ENCODE measurements at places on chromosomes 6 and 20.

DNA sequence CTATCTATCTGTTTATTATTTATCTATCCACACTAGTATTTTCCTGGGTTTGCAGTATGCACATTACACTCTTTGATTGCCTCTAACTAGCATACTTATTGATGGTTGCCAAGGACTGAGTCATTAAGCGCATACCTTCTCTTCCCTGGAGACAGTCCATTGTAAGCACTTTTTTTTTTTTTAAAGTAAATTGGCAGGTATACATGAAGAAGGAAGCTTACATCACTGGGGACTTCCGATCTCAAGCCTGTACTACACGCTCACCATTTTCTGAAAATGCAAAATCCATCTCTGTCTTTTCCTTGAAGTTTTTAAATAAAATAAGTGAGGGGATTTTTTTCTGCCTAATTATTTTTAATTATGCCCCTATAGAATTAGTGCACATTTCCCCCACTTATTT is 63.5 kb downstream of the HMGN3 start:
- DNase-seq, result no peak

DNA sequence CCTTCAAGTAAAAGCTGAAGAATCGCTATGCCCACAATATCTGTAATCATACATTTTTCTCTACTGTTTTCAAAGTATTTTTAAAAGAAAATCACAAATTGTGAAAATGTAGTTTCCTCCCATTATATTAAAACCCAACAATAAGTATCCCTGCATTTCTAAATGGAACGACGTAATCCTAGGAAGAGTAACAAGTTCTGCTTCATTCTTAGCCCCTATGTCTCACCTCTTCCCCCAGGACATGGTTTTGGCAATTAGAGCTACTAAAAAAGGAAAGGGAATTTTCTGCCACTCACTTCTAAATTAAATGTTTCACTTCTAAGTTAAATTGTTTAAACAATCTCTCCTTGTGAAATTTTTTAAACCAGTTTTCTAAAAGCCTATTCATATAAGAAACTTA is 47.4 kb downstream of the TBPL1 start:
- no peak for DNase-seq

GRCh38 chr6:98777762-98778161 is 56.6 kb upstream of the POU3F2 start:
- DNase-seq, result no peak

DNA sequence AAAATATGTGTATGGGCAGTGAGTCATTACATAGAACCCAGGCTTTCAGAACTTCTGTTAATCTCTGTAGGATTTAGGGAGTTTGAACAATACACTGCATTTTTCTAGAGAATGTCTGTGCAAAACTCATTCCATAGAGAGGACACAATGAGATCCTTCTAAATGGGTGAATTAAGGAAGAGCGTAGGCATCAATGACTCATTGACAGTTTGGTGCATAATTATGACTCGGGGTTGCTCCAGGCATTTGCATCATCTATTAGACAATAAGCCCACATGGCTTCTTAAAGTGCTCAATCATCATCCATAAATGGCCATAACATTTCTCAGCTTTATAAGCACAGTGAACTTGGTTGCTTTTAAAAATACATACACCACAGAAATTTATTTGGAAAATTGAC is 625.5 kb downstream of the CDH26 start:
- no peak for DNase-seq

- no peak for DNase-seq
Measured at GRCh38 chr20:31717478-31718201, 5.0 kb downstream of the BCL2L1 start.

DNA sequence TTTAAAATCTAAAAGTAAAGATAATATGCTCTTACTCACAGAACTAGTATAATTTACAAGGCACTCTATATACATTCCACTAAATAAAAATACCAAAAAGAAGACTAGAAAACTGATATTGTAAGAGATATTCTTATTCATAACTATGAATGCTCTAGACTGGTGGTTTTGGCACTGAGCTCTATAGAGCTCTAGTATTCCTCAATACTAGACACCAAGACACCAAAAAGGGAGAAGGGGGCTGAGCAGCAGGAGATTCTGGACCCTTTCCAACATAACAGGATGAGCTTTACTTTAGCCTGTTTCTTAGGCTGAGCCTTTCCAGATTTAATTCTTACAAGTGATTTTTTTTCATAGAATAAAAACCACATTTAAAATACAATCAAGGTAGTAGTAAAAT is 173.6 kb downstream of the COL21A1 start:
- no peak for DNase-seq

DNA sequence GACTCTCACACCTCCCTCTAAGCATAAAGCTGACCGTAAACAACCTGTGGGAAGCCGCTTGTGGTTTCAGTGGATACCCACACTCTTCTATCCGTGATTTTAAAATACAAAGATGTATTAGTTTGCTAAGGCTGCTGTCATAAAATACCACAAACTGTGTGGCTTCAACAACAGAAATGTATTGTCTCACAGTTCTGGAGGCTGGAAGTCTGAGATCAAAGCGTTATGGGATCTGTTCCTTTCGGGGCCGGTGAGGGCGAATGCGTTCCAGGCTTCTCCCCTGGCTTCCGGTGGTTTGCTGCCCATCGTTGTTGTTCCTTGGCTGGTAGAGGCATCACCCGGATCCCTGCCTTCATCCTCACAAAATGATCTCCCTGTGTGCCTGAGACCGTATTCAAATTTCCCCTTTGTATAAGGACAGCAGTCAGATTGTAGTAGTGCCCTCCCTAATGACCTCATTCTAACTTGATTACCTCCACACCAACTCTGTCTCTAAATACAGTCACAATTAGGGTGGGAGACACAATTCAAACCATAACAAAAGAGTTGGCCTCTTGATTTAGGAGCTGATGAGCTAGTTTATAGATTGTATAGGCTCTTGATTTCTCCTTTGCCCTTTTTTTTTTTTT is 210.6 kb upstream of the SOX4 start:
- DNase-seq, result no peak

DNA sequence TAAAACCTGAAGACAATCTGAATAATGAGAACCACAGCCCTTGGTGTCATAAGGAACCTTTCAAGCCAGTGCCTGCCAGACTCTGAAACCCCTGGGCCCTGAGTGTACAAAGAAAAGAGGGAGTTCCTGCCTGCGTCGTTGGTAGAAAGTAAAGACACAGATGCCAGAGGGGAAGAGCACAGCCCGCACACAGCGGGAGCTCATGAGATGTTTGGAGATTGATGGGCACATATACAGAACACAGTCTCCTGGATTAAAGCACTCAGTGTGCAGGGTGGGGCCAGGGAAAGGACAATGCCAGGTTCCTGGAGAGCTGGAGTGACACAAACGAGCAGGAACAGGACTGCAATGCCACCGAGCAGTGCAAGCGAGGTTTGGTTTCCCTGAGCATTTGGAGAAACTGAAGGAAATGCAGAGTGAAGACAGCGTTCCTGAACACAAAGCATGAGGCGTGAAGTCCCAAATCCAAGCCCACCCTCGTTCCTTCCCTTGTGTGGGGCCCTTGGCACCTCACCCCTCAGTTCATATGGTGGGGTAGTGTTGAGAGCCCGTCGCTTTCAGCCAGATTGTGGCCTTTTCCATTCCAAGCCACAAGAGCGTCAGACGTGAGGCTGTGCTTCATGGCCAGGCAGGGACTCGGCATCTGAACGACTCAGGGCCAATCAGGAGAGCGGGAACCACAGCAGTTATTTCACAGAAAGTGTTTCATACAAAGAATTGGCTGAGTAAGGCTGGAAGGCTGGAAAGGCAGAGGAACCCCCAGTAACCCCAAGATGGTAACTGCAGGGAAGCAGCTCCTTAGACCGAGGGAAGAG is 41.0 kb upstream of the RPS6KA2 start:
- no peak for DNase-seq

DNA sequence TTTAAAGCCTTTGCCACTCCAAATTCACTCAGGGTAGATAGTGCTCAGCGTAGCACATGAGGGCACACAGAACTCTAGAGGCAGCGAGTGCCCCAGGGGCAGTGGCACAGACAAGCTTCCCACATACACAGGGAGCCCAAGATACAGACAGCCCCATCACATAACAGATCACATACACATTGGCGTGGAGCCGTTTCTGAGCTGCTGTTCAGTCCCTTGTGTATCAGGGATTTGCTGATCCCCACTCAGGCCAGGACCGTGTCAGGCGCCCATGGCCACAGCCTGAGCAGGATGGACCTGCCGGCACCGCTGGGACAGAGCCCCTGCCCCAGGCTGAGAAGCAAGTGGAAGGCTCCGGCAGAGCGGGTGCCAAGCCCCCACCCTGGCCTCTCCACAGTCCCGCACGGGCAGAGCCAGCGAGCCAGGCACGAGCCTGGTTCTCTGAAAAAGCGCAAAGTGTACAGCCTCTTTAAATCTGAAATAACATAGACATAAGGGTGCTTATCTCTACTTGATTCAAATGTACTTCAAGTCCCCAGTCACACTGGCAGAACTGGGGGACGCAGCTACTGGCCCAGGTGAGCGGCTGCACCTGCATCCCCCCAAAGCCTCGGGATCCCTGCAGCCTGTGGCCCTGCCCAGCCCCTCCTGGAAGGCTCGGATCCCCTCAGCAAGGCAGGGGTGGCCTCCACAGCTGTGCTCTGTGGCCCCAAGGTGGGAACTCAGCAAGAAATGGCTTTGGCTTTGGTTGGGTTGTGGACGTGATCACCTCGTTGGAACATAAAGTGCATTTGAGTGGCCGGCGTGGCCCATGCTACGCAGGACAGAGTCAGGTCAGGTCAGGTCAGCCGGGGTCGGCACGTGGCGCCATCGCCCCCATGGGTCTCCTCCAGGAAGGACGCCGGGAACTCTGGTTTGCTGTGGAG is 231.3 kb downstream of the ERMARD start:
- DNase-seq, result no peak

DNA sequence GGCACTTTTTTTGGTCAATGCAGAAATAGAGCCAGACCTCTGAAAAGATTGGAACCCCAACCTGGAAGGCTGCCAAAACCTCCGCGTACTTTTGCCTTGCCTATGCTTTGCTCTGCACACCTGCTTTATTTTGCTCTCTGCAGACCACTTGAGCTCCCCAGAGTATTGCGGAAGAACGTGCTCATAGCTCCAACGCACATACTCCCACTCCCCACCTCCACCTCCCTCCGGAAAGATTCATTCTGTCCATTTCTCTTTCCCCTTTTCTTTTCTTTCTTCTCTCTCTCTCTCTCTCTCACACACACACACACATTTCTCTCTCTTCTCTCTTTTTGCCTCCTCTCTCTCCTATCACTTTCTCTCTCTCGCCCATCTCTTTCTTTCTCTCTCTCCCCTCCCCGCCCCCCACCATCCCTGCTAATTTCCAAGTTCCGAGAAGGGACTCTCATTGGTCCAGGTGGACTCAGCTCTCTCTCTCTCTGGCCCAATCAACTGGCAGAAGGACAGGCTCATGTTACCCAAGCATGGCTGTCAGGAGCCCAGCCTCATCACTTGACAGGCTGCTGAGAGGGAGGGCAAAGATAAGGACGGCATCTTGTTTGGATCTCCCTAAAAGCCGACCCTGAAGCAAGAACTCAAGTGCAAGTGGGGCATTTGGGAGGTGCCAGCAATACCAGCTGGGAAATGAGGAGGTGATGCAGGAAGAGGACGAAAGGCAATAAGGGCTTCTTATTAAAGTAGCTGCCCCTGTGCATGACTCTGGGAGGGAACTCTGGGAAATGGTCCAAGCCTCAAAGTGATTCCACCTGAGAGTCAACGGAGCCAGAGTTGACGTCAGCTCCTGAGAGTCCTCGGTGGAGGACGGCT is 246.1 kb downstream of the LY86 start:
- DNase-seq, result no peak

DNA sequence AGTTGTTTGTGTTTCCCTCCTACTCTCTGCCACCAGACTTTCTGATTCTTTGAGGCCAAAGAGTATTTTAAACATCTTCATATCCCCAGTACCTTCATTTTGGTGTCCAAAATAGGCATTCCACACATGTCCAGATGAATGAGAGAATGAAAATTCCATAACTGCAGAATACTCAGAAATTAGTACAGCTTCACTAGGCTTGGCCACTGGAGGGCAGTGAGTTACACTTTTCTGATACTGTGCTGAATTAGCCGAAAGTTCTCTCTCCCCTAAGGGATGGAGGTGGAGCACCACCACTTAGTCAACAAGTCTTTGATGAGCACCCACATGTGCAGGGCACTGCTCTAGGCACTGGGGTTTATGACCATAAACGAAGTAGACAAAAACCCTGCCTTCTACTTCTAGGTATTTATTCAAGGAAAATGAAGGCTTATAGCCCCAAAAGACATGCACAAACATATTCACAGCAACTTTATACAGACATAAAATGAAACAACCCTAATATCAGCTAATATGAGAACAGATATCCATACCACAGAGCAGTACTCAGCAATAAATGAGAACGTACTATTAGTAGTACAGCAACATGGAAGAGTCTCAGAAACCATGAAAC is 46.1 kb upstream of the TMEM217 start:
- no peak for DNase-seq

DNA sequence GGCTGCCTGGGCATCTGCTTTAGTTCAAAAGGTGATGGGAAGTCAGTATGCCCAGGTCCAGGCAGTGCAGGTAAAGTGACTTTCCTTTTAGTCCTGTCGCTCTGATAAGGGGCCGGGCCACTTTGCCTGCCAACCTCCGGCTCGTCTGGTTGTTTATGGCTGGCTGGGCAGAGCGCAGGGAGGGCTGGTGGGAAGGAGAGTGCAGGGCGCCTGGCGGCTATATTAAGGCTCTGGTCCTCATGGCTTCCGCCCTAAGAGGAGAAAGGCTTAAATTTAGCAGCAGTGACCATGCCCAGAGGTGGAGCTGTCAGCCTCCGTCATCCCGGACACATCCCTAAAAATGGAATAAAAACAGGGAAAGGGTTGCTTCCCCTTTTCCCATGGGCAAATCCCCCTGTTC is 14.6 kb downstream of the GATA5 start:
- no peak for DNase-seq

DNA sequence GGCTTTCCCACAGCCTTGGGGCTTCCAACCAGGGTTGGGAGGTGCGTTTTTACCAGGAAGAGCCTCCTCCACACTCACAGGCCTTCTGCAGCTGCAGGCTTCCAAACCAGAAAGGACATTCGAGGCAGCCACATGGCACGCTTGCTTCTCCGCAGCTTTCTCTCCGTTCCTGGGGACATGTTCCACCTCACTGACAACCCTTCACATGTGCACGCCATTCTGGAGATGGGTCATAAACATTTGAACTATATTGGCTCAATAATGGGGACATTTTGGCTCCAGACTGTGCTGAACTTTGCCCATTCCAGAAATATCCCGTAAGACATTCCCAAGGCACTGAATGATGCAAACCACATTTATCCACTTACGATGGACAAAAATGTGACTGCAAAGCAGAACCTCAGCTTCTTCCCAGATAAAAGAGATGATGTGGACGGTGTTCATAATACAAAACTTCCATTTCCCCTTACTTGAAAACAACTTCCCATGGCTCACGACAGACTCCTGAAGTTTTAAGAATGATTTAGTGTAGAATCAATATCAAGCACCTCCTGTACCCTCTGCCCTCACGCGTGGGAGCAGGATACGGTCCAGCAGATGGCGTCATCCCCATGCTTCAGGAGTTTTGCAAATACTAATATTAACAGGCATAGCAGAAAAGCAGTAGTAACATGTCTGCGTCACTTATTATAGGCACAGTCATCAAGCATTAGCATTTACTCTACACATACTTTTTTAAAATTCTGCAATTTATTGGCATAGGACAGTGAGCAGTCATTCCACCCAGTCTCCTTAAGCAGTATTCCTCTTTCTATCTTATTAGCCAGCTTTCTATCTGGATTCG is 25.4 kb upstream of the FOXF2 start:
- DNase-seq, result no peak

Data from activated CD4-positive, alpha-beta T cell treated with anti-CD3 and anti-CD28 coated beads for 24 hours (primary cell).